ENCODE measurements at places on chromosomes 7 and 10.

DNA sequence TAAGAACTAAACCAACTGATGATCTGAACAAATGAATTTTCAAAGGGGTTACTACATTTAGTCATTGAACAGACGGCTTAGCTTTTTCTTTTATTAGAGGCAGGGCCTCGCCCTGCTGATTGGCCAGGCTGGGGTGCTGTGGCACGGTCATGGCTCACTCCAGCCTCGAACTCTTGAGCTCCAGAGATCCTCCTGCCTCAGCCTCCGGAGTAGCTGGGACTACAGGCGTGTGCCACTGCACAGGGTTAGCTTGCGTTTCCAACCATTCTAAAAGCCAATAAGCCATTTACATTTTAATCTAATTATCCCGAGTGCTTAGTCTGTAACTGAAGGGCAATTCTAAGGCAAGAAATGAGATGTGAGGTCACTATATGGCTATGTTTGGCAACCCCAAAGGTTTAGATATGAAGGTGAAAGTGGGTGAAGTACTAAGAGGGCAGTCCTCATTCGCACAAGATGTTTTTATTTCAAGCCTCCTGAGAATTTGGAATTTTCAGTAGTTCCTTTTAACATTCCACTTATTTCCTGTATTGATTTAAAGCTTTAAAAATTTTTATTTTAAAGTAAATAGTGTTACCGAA lies 1.6 kb upstream of the CDK13 start:
- DNase-seq: no peak

DNA sequence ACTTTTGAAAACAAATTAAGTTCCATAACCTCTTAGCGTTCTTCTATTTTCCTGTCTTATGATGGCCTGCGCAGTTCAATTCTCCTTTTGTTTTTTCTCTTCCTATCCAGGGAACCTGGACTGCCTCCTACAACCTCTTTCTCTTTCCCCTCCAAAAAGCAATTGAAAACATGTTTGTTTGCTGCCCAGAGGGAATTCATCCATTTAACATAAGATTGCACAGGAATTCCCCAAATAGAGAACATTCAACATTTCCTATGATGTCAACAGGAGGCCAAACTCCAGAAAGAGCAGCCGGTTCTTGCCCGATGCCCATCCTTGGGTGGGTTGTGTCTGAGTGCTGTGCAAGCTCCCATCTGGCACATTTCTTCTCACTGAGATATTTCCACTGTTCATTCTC lies 94.2 kb upstream of the NRP1 start:
- no peak for DNase-seq

DNA sequence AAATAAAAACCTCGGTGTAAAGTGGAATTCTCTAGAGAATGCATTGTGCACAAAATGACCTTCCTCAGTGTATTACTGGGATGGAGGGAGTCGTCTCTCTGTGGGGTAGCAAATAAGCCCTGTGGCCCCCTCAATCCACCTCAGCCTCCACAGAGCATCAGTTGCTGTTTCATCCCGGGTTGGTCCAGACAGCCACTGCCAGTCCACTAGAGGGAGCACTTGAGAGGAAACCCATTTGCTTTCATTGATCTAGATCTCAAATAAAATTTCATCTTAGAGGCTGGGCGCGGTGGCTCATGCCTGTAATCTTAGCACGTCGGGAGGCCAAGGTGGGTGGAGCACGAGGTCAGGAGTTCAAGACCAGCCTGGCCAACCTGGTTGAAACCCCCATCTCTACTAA lies 1128.7 kb downstream of the CNTNAP2 start:
- DNase-seq: peak; percentile 7

GRCh38 chr10:51468424-51468823 lies 231.0 kb downstream of the CSTF2T start:
- DNase-seq: no peak

GRCh38 chr7:117470777-117471176 lies 9.0 kb upstream of the CFTR start:
- DNase-seq: no peak

DNA sequence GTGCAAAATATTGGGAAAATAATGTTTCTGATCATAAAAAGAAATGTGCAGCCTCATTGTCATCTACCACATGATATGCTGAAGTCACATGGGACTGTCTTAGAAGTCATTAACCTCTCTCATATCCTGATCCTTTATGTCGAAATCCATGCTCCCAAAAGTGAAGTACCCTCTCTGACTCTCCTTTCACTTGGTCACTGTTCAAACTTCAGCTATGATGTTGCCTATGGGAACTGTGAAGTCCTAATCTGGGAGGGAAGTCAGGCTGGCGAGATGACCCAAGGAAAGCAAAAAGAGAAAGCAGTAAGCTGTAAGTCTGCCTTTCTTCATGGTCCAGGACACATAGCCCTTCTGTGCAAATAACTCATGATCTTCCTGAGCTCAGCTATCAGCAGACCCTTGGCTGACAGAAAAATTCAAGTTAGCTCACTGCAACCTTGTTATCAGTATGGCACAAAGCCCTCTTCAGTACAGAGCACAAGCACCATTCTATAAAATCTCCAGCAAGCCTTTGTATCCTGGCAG lies 29.5 kb downstream of the WASL start:
- DNase-seq: no peak

- no peak for DNase-seq
Measured at GRCh38 chr7:120825152-120825551, 32.8 kb downstream of the TSPAN12 start.

GRCh38 chr7:33799766-33800165 lies 105.6 kb upstream of the BMPER start:
- DNase-seq: no peak
